ENCODE measurements at places on chromosomes 7 and 10.

DNA sequence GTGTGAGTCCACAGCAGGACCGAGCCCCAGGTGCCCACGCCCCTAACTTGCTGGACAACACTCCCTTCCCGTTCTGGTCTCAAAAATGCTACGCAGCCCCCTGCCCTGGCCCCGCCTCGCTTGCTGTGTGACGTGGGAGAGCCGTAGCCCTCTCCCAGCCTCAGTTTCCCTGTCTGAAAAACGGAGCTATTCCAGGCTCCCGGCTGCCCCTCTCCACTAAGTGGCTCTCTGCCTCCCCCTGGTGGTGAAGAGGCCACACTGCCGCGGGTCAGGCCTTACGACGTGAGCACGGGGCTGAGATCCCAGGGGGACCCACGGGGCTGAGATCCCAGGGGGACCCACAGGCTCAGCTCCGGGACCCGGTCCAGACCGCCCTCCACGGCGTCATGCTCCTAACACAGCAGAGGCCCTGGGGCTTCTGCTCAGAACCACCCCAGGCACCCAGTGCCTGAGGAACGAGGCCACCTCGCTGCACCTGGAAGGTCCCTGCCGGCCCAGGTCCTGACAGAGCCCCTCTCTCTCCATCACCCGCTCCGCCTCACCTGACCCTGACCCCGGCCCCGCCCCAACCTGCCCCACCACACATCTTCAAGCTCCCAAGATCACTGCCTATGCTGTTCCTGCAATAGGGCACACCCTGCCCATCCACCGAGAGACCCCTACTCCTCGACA lies 26.7 kb downstream of the MICALL2 start:
- peak; percentile 83 for DNase-seq

DNA sequence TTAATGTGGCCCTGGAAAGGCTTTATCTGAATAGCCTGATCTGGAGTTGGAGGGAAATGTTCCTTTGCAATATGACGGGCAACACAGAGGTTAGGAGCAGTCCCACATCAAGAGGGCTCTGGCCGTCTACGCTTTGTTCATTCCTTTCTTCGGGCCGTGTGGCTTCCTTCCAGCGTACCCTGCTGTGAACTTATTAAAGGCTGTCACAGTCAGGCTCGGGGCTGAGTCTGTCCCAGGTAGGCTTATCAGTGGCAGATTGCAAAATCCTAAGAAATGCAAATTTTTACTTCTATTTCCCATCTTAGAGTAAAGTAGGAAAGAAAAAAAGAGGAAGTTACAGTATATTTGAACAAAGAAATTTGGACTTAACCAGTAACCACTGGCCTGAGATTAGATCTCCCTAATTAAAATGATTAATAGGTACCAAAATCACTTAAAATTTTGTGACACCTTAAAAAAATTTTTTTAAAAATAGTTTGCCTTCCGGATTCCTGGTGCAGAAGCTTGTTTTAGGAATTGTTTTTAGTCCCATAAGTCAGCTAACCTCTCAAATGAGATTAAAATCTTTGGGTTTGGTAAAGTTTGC lies 453.1 kb upstream of the MKI67 start:
- no peak for DNase-seq

- no peak for DNase-seq
Measured at GRCh38 chr7:2873686-2874551, 29.8 kb upstream of the GNA12 start.

DNA sequence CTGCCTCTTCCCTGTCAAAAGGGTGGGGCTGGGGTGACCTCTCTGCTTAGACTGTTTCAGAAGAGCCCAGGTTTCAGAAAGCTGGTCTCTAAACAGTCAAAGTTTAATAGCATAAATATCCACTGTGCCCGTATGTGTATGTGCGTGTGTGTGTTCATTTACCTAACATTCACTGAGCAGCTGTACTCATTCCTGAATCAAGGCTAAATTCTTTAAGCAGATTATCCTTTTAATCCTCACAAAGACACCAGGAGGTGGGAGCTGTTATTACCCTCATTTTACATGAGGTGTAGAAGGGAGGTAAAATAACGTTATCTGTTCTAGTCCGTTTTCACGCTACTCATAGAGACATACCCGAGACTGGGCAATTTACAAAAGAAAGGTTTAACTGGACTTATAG lies 72.2 kb downstream of the RSU1 start:
- no peak for DNase-seq

GRCh38 chr10:17607603-17608332 lies 9.4 kb downstream of the HACD1 start:
- DNase-seq = peak; percentile 28

GRCh38 chr7:43502941-43503340 lies 80.0 kb upstream of the STK17A start:
- no peak for DNase-seq

DNA sequence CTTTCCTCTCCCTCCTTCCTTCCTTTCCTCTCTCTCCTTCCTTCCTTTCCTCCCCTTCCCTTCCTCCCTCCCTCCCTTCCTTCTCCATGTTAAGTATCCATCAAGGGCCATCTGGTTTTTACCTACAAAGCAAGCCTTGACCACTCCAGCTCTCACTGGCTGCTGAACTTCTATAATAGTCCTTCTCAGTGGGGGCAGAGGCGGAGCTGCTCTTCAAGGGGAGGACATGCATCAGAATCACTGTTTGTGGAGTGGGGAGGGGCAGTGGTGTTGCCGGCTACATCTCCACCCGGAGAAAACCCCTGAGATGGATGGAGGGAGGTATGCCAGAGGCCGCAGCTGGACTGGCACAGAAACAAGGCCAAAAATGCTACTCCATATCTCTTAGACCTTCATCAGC lies 25.9 kb downstream of the LAMB1 start:
- no peak for DNase-seq

DNA sequence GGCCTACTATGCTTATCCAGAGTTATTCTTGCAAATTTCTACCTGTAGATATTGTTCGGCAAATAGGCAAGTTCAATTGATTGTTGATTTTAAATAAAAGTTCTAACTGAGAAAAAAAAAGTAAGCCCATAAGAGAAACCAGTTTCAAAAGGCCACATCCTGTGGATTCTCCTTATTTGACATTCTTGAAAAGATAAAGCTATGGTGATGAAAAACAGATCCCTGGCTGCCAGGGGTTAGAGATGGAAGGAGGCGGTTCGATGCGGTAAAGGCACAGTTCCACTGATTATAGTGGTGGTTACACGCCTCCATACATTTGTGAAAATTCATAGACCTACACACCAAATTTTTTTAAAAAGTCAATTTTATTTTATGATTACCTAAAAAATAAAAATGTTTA lies 347.8 kb downstream of the KCNMA1 start:
- DNase-seq = no peak

- DNase-seq = no peak
Measured at GRCh38 chr10:122140941-122141623, 130.0 kb upstream of the BTBD16 start.

GRCh38 chr10:128526791-128527375 lies 400.7 kb upstream of the MKI67 start:
- no peak for DNase-seq

DNA sequence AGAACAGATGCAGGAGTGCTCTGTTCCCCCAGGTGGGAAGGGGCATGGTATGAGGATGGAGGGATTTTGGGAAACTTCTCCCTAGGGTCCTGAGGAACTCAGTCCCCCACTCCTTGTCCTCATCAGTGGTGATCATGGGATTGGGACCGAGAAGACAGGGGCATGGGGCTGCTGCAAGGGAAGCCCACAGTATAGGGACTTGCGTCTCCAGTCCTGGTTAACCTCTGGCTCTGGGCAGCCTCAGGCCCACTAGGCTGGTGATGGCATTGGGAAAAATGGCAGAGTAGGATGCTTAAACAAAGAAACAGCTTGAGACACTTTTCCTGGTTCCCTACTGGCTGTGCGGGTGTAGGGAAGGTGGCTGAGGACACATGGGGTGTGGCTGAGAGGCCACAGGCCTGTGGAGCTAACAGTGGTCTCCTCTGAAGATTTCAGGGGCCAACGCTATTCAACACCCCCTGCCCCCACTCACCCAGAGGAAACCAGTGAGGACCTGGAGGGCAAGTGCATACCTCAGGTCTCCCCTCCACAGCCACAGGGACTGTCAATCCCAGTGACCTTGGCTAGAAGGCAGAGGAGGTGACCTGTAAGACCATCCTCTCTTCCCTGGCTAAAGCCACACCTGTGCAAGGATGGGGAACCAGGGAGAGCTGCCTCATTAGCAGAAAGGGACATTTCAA lies 261.3 kb downstream of the CCSER2 start:
- DNase-seq = no peak

DNA sequence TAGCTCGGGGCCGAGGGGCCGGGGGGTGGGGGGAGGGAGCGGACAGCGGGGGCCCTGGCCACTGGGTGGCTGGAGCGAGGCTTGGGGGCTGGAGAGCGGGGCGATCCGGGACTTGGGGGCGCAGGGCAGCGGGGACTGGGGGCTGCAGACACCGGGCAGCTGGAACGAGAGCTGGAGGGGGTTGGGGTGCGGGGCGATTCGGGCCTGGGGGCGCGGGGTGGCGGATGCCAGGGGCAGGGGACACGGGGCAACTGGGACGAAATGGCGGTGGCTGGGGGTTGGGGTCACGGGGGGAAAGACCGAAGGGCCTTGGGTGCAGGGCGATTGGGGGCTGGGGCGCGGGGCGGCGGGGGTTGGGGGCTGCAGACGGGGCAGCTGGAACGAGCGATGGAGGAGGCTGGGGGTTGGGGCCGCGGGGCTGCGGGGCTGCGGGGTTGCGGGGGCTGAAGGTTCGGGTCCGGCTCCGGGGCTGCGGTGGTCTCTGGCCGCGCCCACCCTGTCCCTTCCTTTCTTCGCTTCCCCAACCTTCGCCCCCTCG lies 590 bp downstream of the COL26A1 start:
- no peak for DNase-seq

DNA sequence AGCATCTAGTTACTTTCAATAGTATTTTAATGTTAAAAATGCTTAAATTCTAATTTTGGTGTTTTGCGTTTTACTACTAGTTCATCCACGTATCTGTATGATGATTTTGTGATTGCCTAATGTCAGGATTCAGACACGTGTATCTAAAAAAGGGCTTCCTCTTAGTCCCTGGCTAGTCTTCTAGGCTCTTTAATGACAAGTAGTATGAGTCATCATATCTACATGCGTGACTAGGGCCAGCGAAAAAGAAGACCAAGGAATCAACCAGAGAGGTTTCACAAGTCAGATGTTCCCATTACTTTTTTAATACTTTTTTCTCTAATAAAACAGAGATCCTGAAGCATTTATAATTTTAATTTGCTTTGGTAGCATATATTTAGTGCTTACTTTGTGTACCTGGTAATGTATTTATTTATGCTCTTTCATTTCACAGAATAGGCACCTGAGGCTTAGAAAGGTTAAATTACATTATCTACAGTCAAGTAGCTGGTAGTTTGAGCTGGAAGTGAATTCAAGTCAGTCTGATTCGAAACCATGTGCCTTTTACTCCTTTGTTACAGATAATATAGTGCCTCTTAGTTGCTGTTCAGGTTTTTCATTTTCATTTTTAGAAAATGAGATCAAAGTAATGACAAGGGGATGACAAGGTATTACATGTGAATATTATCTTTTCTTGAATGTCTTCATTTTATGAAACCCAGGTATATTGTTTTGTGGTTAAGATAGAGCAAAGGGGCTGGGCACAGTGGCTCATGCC lies 140.3 kb downstream of the FOXP2 start:
- no peak for DNase-seq

GRCh38 chr7:41029072-41029499 lies 673.8 kb downstream of the INHBA start:
- DNase-seq = no peak

- peak; percentile 51 for DNase-seq
Measured at GRCh38 chr7:151626422-151627115, 106.9 kb upstream of the RHEB start.

- DNase-seq = no peak
Measured at GRCh38 chr10:77770868-77771175, 133.2 kb upstream of the KCNMA1 start.

DNA sequence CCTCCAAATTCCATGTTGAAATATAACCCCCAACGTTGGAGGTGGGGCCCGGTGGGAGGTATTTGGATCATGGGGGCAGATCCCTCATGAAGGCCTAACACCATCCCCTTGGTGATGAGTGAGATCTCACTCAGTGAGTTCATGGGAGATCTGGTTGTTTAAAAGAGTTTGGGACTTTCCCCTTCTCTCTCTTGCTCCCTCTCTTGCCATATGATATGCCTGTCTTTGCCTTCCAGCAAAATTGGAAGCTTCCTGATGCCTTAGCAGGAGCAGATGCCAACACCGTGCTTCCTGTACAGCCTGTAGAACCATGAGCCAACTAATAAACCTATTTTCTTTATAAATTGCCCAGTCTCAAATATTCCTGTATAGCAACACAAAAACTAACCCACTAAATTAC lies 55.7 kb upstream of the CDK1 start:
- DNase-seq = no peak

DNA sequence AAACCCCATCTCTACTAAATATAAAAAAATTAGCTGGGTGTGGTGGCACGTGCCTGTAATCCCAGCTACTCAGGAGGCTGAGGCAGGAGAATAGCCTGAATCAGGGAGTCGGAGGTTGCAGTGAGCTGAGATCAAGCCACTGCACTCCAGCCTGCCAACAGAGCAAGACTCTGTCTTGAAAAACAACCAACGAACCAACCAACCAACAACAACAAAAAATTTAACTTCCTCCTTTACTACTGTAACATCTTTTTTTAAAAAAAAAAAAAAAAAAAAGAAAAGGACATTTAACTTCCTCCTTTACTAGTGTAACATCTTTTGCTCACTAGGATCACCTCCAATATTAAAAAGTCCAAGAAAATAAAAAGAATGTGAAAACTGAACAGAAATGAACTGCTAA lies 92.3 kb upstream of the TMEM168 start:
- no peak for DNase-seq

GRCh38 chr7:46739518-46740234 lies 818.6 kb upstream of the IGFBP3 start:
- DNase-seq = no peak

DNA sequence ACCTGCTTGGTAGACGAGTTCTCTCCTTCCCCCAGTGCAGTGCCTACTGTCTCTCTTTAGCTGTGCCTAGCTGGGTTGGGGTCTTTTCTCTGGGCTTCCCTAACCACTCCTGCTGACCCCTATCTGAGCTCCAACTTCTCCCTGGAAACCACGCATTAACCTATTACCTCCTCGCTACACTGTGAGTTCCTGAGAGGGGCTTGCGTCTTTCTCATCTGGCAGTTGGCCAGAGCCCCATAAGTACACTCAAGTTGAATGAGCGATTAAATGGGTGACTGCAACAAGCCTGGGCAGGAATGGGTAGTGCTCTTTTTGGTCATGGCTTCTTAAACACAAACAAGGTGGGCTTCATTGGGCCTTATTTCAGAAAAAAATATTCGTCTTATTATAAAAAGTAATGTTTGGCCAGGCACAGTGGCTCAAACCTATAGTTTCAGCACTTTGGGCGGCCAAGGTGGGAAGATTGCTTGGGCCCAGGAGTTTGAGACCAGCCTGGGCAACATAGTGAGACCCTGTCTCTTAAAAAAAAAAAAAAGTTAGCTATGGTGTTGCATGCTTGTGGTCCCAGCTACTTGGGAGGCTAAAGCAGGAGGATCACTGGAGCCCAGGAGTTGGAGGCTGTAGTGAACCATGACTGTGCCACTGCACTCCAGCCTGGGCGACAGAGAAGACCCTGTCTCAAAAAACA lies 41.4 kb downstream of the SYPL1 start:
- DNase-seq = no peak

Measured in CD4-positive, alpha-beta T cell treated with Interleukin-6 for 4 hours (primary cell).